Neural crest cell (in vitro differentiated cells): ENCODE measurements at places on chromosomes 5 and 9. TPM values are rescaled to one million over a fixed set of nuclear protein-coding genes. Genes with fewer than 3 reads are reported as not detected.

DNA sequence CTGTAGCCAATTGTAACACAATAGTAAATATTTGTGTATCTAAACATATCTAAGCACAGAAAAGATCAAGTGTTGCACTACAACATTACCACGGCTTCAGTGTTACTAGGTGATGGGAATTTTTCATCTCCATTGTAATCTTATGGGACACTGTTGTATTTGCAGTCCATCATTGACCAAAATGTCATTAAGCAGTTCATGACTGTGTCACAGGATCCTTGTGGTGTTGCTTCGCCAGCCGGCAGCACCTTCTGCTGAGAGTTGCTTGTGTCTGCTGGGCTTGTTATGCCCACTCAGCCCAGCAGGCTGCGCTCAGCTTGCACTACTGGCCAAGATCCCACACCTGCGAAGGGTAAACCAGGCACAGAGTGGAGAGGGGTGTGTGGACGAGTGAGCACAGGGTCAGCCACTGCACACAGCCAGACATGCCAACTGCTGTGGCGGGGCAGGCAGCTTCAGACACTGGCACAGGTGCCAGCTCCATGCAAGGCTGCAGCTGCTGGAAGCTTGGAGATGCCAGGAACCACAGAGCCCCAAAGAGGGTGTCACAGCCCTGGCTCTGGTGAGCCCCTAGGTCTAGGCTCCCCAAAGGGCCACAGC is 273.7 kb downstream of the CETN3 start:
- no peak for DNase-seq

- no peak for DNase-seq
Observed at GRCh38 chr5:127187706-127188105, 102.9 kb upstream of the MEGF10 start.

DNA sequence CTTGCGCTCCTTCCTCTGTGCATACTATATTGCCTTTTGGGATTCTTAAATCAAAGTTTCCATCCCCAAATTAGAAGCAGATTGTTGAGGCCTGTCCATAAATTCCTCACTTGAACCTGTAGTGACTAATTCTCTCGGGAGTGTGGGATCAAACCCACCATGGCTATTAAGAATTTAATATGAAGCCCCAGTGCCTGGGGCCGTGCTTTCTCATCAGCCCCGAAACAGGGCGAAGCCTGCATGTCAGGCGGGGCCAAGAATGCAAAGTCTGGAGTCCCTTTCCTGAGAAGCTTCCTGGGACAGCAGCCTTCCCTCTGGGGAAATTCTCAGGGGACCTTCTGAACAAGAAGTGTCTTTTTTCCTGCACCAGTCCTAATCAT is 29.3 kb upstream of the FAT2 start:
- DNase-seq: no peak

The EIF4EBP3 gene
- total RNA-seq: 8.4 and 10.3 TPM in 2 replicates

DNA sequence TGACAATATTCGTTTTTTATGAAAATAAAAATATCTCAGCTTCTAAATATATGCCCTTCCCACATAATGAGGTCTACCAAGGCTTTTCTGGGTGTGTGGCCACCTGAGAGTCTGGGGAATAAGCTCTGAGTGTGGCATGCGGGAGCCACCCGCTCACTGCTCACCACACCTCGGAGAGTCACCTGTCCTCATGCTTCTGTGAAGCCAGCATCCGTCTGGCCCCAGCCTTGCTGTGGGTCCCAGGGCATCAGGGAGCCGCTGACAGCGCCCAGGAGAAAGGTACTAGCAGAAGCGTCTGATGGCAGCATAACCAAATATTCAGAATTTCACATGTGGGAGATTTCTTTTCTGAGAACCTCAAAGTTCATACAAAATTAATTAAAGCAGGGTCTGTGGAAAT is 133.2 kb upstream of the IRX4 start:
- DNase-seq: no peak

- no peak for DNase-seq
Observed at GRCh38 chr9:128684325-128685199, 4.5 kb upstream of the SET start.
